ENCODE measurements at places on chromosomes 4 and X.

GRCh38 chr4:86769794-86770193 is 79.4 kb downstream of the SLC10A6 start:
- no peak for DNase-seq

- DNase-seq = no peak
These were observed 9.0 kb upstream of the MEPE start for GRCh38 chr4:87823724-87824123.

DNA sequence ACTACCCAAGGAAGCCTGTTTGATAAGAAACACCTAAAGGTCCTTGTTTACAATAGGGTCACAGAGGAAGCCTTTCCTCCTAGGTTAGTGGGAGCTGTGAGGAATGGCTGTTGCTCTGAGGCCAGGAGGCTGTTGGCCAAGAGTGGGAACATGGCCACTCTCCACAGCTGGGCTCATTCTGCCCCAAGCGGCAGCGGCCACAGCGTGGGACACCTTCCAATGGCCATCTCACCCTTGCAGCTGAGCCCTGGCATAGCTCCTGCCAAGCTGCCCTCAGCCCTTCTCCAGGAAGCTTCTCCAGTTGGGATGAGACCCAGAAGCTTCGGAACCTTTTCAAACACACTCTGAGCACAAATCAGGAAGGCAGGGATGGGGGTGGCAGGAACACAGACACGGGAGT is 111.8 kb upstream of the MAP3K15 start:
- no peak for DNase-seq

DNA sequence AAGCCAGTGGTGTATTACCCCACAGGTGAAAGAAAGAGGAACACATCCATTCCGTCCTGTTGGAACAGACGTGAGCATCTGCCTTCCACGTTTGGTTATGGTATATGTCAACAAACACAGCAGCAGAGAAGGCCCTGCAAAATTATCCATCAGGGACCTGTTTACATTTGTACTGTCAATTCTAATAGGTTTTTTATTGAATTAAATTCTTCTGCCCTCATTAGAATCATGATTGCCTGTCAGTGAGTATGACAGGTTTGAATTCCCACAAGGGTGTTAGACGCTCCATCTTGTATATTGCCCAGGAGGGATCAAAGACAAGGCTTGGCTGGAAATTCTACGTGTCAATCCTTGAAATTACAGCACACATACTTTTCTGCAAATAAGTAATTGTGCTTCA is 339.9 kb upstream of the NOCT start:
- no peak for DNase-seq

GRCh38 chrX:110175696-110176095 is 142.2 kb downstream of the AMMECR1 start:
- DNase-seq = no peak

DNA sequence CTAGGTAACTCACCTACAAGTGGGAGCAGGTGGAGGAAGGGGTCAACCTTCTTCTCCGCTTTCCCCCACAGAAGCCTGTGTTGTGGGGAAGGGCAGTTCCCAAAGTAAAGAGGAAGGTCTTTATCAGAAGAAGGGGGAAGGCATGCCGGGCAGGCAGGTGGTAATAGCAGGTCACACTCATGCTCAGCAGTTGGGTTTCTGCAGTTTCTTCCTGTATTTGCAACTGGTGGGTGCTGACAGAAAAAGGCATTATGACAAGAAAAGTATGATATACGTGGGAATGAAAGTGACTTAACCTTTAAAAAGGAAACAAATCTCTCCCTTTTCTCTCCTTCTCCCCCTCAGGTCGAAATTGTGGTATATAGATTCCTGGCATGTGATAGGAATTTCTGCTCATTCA is 3.7 kb downstream of the MTMR1 start:
- DNase-seq = peak; percentile 14

- DNase-seq = peak; percentile 22
These were observed 3.6 kb downstream of the MID1IP1 start for GRCh38 chrX:38804682-38805431.

GRCh38 chr4:37001688-37002436 is 242.7 kb upstream of the NWD2 start:
- DNase-seq = no peak

DNA sequence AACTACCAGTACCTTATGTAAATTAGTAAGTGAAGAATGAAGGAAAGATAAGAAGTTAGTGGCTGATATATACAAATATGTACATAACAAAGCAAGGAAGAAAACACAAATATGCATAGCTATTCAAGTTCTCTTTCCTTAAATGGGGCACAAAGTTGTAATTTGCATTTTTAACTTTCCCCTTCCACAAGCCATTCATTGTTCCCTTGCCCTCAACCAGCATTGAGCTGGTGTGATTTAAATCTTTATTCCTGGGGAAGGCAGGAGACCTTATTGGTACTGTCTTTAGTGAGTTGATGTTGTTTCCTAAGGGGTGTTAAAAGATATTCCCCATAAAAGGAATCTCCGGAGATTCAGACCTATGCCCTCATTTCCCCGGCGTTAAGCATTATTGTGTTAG is 735.3 kb downstream of the PCDH18 start:
- no peak for DNase-seq

- DNase-seq = no peak
These were observed 95.1 kb downstream of the RASL11B start for GRCh38 chr4:52957220-52957686.

DNA sequence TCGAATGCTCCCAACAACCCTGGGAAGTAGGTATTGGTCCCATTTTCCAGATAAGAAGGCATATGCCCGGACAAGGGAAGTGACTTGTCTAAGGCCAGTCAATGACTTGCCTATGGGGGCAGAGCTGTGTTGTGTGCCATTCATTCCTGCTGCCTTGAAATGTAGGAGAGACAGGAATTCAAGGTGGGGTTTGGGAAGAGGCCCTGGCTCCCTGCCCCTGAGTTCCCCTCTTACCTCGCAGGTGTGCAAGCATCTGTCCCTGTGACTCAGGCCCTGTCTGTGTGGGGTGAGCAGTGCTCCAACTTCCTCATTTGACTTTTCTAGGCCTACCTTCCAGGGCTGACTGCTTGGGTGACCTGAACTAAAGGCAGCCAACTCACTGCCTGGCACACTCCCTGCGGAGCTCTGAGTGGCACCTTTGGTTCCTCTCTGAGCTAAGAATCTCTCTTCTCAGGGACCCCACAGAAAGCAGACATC is 5.1 kb downstream of the EFNB1 start:
- no peak for DNase-seq

DNA sequence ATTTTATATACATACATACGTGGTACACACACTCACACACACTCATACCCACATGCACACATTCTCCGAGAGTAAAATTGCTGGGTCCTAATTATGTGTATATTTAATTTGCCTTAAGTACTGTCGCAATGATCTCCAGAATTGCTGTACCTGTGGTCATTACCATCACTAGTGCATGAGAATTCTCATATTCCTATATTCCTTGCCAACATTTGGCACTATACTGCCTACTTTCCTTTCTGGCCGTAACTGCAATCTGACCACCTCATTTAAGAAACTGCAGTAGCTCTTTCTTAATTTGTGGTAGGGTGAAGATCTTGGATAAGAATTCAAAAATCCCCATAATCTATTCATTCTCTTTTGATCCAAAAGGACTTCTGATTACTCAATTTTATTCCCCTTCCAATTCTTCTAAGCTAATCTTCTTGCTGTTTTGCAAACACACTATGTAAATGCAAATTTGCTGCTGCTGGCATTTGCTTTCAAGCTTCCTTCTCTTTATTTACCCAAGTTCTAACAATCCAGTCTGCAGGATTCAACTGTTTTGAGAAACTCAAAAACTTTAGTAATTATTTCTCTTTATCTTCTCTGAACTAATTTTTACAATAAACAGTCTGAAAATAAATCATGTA is 45.1 kb downstream of the ASIC5 start:
- no peak for DNase-seq

DNA sequence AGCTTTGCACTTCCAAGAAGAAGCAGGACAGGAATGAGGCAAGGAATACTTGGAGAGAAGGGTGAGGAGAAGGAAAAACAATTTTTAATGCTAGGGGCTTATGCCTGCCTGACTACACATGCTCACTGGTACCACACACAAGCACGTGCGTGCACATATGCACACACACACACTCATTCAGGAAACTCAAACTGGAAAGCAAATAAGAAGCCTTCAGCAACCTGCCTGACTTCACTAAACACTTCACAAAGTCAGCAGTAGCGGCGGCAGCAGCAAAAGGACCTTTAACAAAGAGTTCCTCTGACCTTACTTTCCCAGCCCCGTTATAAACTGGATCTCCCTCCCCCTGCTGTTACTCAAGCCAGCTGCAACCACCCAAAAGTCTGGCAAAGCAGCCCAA is 3.3 kb downstream of the ZDHHC9 start:
- DNase-seq = no peak

DNA sequence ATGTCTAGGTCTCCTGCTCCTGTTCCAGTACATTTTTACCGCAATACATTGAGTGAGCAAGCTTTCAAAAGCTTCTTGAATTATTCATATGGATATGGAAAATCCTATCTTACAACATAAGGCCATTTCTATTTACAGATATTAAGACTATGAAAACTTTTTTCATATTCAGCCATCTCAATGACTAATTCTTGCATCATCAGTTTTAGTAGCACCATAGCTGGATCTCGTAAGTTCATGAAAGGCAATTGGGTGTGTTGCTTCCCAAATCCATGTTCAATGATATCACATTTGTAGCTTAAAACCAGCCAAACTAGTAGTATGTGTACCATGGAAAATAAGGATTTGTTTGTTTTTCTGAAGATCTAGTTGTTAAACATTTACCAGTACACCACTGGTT is 118.3 kb upstream of the GABRA2 start:
- DNase-seq = no peak

DNA sequence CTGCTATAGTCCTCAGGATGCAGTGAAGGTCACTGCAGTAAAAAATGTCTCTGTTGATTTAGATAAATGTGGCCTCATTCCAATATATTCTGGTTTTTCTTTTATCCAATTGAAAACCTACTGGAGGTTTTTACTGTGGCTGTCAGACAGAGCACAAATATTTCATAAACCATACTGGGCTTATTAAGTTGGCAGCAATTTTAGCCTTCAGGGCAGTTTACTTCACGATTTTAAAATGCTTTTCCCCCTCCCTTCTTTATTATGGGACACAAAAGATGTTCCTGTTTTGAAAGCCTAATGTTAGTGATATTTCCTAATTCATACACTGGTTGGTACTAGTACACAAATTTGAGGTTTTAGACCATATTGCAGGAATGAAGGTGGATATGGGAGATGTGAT is 939.4 kb downstream of the C4orf33 start:
- no peak for DNase-seq

DNA sequence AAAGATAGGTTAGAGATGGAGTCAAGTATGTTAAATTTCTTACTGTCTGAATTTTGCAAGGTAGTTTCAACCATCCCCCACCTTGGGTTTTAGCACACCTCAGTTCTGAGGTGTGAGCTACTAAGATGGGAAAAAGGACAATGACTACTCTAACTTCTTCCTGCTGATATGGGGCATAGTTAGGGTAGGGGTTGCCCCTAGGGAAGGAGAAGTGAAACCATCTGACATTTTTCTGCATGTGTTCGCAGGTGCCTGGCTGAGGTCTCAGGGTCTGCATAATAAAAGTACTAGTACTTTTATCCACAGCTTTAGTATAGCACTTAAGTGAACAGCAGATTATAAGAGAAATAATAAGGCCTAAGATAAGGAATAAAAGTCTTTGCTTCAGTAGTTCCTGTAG is 129.5 kb upstream of the CYSLTR1 start:
- no peak for DNase-seq

DNA sequence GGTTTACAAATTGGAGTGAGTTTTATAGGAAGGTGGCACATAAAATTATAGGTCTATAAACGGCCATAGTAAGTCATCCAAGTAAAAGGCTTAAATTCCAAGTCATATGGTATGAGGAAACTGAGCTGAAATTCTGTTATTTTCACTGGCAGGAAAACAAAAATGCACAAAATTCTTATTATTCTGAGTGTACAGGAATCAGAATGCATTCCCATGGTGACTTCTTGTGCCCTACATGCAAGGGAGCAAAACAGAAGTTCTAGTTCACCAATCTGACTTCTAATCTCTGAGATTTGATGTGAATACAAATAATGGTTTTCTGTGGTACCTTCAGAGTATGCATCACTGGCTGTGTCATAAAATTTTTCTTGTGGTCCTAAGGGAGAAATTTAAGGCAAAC is 102.9 kb downstream of the CLCN4 start:
- no peak for DNase-seq
